Activated CD8-positive, alpha-beta memory T cell treated with anti-CD3 and anti-CD28 coated beads, Interleukin-2, amount 10 ng/mL, durations not matched to agents 7 days and 5 days (primary cell): ENCODE measurements at places on chromosomes 4 and X. TPM values are rescaled to one million over a fixed set of nuclear protein-coding genes. Genes with fewer than 3 reads are reported as not detected.

DNA sequence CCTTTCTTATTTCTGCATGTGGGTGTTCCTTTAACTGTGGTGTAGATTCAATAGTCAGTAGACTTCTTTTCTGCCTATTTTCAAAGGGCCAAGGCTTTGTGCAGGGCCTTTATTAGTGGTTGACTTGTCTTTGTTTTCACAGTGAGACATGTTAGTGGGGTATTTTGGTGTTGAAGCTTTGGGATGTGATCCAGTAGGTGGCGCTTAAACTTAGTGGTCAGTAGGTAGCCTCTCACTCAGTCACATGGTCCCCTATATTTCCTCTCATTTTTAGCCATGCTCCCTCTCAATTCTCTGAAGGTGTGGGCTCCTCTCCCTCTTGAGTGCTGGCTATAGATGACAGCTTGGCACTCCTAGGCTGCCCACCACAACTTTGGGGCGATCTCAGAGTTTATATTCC is 23.4 kb upstream of the SLC10A7 start:
- no peak for DNase-seq

DNA sequence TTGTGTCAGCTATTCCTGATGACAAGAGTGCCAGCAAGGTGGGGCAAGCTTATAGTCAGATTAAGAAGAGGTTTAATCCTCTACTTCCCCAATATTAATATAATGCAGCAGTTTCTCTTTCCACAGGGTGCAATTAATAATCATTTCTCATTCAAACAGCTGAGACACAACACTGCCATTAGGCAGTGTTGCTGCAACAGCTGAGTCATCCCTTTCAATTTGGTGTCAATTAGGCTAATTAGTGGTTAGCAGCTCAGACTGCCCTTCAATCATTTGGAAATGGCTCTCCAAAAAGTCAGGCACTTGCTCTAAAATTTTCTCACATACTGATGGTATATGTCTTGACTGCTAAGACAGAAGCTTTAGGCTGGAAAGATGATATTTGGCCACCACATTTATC is 265.7 kb upstream of the FAM241A start:
- DNase-seq: no peak

DNA sequence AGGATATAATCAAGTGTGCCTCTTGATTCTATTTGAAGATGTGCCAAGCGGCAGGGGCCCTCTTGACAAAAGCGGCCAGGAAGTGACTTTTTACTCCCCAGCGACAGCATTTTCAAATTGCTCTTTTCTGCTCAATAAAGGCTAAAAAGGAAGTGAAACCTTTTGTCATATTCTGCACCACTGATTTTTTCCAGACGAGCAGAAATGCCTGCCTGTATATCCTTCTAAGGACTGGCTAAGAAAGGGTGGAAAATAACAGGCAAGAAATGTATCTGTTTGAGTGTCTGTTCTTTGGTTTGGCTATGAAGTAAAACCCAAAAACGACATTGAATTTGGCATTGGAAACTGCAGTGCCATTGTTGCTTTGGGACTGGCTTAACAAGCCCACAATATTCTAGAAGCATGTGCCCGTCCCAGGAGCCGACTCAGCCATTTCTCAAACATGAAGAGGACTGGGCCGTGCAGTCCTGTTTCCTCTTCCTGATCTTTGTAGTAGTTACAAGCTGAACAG is 25.4 kb downstream of the TMSB4X start:
- peak; percentile 54 for DNase-seq

GRCh38 chr4:130074096-130074495 is 978.1 kb downstream of the C4orf33 start:
- no peak for DNase-seq

DNA sequence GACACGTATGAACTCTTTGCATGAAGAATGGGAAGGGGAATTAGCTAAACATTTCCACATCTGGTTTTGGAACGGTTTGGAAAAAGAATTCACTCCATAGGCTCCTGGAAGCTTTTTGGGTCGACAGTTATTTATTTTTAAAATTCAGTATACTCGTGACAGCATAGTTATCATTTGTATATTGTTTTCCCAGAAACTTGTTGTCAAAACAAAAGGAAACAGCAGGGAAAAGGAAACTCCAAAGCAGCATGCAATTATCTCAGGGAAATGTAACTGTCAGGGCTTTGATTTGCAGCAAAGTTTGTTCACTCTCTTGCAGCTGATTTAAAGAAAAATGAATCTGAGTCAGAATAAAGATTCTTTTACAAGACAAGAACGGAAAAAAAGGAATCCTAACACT is 86.5 kb downstream of the PLAC1 start:
- no peak for DNase-seq

DNA sequence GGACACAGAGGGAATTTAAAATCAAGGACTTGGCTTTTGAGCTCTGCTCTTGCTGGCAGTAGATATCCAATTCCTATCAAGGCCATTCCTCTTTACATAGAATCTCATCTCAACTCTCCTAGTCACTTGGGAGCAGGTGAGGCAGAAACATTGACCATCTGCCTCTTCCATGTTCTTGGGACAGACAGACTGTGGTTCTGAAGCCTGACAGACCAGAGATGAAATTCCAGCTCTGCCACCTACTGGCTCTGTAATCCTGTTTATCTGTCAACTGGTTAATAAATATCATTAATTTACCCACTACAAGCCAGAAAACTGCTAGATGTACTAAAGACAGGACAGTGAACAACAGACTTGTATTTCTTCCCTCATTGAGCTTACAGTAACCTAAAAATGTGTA is 300.8 kb downstream of the ADGRL3 start:
- no peak for DNase-seq

- no peak for DNase-seq
These were observed 67.2 kb downstream of the RPS3A start for GRCh38 chr4:151166636-151167035.

DNA sequence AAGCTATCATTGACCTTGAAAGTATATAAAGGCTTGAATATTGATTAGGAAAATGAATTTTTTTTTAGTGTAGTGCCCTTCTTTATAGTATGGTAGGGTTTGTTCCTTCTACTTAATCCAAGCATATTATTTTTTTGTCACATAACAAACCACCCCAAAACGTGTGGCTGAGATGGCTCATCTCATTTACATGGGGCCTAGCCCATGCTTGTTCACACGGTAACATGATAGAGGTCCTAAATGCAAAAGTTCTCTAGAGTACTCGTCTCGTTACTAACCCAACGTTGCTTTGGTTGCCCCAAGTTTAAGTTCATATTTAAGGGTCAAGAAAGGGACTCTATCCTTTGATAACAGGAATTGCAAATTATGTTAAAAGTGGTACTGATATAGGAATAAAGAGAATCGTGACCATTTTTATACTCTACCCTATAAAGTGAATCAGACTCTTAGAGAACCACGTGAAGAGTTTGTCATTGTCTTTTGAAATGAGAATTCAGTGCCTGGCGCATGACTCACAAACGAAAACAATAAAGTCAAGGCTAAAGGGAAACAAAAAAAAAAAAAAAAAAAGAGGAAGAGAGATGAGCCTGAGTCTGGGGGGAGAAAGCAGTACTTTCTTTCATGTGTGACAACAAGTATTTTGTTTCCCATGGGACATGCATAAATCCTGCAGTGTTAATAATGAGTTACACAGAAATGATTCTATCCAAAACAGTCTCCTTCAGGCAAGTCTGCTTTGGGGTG is 402.8 kb upstream of the NWD2 start:
- DNase-seq: no peak

DNA sequence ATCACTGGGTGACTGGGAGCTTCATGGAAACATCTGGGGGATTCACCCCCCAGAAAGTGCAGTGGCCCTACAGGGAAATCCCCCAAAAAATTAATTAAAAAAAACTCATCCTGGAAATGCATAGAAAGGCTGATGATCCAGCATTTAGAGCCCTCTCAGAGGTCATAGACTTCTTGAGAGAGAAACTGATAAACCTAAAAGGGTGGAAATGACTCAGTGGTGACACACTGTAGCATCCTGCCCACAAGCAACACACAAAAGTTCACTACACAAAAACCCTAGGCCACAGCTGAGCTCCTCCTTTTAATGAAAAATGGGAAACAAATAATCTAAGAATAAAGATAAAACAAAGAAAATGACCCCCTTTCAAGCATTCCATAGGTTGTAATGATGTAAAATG is 911.5 kb downstream of the GLUD2 start:
- DNase-seq: no peak

GRCh38 chrX:30888526-30889146 is 418 bp downstream of the TAB3 start:
- peak; percentile 53 for DNase-seq

GRCh38 chr4:52292245-52292644 is 241.1 kb downstream of the SPATA18 start:
- no peak for DNase-seq

DNA sequence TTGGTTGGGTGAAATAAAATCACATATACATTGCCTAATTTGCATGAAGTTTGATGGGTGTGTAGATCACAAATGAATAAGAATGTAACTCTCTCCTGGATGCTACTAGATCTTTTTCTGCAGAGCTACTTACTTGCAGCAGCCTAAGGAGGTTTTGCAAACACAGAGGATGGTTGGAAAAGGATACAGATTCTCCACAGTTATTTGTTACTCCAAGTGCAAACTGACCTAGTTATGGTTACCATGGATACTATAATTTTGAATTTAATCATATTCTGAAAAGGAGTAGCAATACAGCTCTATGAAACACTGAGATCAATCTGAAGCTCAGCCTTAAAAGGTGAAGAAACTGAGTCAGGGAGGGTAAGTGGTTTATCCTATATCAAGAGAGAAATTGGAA is 9.1 kb upstream of the ARHGEF38 start:
- DNase-seq: no peak

DNA sequence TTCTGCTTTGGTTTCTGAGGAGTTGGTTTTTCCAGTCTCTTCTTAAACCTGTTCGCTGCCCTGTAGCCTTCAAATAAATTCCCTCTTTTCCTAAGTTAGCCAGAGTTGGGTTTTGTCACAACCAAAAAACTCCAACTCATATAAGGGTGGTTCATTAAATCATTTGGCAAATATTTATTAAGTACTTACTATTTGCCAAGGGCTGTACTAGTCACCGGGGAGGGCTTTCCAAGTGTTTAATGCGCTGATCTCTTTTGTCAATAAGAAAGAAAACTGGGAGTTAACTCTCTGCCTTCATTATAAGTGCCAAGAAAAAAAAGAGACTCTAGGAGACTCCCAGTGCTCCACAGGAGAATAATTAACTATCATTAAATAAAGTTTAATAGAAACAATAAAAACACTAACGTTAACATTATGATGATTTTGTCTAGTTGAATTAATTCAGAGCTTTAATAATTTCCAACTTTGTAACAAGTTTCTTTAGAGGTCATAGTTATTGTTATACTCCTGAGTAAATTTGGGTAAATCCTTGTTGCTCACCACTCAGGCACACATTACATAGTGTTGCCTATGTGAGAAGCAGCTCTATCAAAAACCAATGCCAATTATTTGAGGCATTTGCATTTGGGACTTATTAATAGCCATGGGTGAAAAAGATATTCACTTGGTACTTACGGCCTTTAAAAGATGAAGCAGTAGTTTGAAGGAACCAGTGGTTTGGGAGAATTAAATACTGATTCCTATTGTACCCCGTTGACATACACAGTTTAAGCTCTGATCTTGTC is 122.5 kb upstream of the TEX13D start:
- DNase-seq: no peak

DNA sequence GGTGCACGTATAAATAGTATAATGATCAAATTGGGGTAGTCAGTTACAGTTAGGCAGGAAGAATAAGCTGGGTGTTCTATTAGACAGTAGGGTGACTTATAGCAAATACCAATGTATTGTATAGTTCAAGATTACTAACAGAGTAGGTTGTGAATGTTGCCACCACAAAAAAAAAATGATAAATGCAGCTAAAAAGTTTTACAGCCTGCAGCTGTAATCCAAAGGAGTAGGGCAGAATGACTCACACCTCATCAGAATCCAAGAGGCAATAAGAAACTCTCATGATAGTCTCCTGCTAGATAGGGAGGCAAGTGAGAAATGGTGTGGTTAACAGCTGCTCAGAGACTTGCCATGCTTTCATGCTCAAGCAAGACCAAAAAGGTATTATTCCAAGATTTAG is 19.6 kb upstream of the TCEAL4 start:
- DNase-seq: no peak

GRCh38 chr4:78612398-78613178 is 61.0 kb downstream of the ANXA3 start:
- DNase-seq: no peak

DNA sequence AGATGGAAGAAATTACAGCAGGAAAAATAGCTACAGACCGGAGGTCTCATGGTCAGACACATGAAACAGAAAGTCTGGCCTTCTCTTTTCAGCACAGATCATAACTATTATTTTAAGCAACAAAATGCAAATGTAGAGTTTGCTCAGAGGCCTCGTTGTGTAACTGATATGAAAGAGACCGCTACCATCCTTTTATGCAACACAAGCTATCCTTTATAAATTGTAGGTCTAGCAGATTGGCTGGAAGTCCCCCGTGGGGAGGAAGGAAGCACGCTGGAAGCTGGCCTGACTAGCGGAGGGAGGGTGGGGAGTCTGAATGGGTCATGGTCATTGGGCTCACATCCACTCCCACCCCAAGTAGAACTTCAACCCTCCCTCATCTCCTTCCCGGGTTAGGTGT is 27.7 kb downstream of the DMP1 start:
- no peak for DNase-seq

Gene C4orf51
- not detected for total RNA-seq

Gene GPRASP1
- 0.37 TPM for total RNA-seq

Gene UGT2B7
- not detected for total RNA-seq

Gene NWD2
- total RNA-seq: not detected

Gene TMPRSS11A
- total RNA-seq: not detected
